ENCODE measurements at places on chromosomes 1 and 21.

DNA sequence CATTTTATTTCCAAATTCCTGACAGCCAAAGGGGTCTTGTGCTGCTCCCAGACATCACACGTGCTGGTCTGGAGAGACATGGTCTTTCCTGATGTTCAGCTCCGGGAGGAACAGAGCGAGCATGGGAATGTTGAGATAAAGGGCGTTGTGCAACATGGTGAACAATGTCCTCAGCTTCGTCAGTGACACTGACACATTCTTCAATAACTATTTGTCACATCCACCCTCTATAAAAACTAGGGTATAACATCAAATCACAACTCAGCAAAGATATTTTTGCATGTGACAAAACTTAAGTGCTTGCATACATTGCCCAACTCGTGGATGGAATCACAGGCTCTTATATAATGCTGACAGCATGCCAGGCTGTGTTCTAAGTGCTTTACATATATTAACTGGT, 42.4 kb upstream of the GRHL3 start:
- DNase-seq, result no peak

GRCh38 chr1:155117610-155118009, 10.1 kb upstream of the EFNA1 start:
- no peak for DNase-seq

DNA sequence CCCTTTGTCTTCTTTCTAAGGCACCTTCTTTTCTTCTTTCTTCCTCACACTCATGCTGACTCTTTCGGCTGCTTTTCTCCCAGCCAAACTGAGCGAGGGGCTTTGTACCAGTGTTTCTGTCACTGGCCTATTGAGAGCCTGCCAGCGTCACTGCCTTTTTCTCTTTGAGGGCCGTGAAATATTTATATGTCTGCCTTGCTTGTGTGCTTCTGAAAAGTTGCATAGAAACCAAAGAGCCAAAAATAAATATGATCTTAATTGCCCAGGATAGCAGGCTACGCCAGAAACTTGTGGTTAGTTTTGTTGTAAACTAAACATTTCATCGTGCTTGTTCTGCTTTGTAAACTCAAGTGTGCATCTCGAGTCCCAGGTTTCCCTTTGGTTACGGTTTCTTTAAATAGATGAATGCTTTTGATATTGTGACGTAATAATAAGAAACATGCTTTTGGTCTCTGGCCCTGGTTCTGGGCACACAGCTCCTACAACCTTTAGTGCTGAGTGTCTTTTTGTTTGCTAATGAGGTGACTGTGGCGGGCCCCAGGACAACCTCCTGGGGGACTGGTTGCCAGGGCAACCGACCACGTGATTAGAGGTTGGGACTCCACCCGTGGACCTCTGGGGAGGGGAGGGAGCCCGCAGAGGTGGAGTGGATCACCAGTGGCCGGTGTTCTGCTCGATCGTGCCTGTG, 10.8 kb downstream of the SLC37A1 start:
- no peak for DNase-seq

- DNase-seq, result no peak
Observed at GRCh38 chr1:208837242-208837641, 593.1 kb upstream of the PLXNA2 start.

GRCh38 chr1:107162745-107163144, 21.9 kb downstream of the NTNG1 start:
- DNase-seq, result no peak

DNA sequence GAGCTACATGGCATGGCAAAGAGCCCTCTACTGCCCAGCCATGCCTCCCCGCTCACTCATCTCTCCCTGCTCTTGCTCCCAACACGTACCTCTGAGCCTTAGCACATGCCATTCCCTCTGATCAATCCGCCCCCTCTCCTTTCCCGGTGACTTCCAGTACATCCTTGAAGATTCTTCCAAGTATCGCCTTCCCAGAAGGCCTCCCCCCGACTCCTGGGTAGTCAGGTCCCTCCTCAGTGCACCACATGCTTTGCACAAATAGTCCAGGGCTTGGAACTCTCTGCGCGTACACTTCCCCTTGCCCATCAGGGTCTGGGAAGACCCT, 77.0 kb upstream of the IFFO2 start:
- peak; percentile 25 for DNase-seq

DNA sequence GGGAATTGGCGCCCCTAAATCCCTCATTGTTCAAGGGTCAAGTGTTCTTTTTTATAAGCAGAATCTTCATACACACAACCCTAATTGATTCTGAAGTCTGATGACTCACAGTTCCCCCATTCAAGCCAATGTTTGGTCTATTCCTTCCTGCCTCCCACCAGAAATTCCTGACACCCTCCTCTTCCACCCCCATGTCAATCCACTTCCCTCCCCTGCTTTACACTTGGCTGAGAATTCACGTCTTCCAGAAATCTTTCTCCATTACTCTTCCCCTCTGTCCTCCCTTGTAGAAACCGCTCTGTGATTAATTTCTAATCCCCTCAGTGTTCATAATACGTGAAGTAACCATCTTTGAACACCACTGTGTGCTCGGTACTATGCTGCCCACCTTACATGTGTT, 76.2 kb upstream of the CD34 start:
- DNase-seq, result no peak

GRCh38 chr1:23444596-23445390, 20.2 kb upstream of the TCEA3 start:
- no peak for DNase-seq

DNA sequence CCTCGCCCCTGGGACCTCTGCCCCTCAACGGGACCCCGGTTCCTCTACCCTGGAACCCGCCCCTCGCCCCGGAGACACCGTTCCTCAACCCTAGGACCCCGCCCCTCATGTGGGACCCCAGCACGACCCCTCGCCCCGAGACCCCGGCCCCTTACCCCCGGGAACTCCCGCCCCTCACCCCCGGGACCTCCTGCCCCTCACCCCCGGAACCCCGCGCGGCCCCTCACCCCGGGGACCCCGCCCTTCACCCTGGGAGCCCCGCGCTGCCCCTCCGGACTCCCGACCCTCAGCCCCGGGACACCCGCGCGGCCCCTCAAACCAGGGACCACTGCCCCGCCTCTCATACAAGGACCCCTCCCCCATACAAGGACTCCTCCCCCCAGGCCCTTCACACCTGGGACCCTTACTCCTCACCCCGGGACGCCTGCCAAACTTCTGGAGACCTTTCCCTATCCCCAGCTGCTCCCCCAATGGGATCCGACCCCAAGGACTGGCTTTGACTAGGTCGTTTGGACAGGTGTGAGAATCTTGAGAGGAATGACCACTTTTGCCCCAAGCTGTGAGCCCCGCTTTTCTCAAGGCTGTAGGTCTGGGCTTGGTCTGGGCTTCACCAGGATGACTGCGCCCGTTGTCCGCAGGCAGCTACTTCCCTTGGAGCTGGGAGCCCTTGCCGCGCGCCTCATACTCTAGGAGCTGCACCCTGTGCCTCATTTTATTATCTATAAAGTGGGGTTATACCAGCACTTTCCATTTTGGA, 843 bp downstream of the DIP2A start:
- peak; percentile 37 for DNase-seq

DNA sequence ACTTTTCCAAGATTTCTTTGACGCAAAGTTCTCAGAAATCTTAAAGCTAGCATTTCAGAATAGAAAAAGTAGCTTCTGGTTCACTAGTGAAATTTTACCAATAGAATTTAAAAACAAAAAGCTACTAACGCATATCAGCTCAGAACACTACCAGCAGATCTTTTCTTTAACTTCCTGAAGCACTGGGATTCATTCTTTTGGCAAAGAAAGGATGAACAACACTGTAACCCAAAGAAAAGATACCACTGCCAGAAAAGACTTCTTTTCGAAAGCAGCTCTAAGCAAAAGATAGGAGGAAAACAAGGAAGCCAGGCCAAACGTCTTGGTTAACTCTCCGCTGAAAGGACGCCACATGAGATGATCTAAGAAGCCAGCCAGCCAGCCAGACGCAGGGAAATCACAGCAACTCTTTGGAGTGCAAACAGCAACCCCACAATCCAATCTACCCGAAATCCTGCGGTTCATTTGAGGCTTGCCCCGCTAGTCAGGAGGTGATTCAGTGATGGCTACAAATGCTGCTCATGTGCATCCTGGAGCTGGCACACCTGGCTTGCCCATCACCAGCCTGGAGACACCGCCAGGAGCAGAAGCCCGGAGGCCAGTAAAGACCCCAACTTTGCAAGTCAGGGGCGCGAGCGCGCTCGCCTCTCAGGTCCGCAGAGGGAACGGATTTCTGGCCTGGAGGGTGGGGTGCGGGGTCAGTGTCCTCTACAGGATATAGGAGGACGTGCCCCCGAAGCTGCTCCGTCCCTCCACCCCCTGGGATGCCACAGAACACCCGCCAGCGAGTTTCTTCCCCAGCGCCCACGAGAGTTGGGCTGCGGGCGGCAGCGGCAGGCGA, 812 bp downstream of the NBPF1 start:
- DNase-seq, result peak; percentile 68

GRCh38 chr1:214019499-214019898, 31.7 kb downstream of the PROX1 start:
- no peak for DNase-seq

DNA sequence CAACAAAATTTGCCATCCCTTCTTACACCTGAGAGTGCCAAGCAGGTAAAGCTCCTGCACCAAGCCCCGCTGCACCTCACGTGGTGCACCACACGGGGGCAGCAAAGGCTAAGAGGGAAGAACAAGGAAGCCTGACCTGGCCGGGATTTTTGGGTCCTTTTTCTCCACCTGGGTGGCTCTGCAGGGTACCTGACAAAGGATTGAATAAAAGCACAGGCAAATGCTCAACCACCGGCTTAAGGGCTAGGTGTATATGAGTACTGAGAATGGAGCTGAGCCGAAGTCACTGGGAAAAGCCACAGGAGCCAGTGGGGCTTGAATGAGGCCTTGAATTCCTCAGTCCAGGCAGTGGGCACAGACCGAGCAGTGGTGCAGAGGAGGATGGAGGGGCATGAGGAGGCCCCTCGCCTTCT, 36.4 kb downstream of the ZNF697 start:
- peak; percentile 78 for DNase-seq

DNA sequence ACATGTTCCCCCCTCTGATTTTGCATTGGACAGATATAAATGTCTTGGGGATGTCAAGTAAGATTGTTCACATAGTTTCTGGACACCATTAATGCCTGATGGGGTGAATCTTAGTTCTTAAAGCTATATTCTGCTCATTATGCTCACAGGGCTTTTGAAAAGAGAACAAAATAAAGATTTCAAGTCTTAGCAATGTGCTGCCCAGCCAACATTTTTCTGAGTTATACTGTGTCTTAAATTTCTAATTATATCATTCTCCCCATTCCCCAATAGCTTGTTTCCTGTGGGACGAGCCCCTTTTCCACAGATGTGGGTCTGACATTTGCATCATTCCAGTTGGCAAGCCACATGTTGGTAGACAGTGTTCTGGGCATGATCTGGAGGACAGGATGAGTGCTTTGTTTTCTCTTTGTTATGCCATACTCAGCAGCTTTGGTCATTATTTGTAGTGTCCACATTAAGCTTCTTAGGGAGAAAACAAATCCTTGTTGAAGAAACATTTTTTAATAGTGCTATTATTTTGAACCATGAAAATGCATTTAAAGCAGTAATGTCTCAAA, 32.8 kb downstream of the MTARC1 start:
- DNase-seq, result no peak

- DNase-seq, result peak; percentile 35
Observed at GRCh38 chr1:42747125-42747524, 7.1 kb upstream of the CLDN19 start.

- DNase-seq, result no peak
Observed at GRCh38 chr1:17790383-17791054, 35.4 kb downstream of the ACTL8 start.

GRCh38 chr1:32954168-32954567, 10.4 kb downstream of the RNF19B start:
- peak; percentile 85 for DNase-seq

- no peak for DNase-seq
Observed at GRCh38 chr1:21157054-21157453, 19.6 kb downstream of the EIF4G3 start.

GRCh38 chr1:36083219-36083618, 675 bp upstream of the TEKT2 start:
- DNase-seq, result no peak

DNA sequence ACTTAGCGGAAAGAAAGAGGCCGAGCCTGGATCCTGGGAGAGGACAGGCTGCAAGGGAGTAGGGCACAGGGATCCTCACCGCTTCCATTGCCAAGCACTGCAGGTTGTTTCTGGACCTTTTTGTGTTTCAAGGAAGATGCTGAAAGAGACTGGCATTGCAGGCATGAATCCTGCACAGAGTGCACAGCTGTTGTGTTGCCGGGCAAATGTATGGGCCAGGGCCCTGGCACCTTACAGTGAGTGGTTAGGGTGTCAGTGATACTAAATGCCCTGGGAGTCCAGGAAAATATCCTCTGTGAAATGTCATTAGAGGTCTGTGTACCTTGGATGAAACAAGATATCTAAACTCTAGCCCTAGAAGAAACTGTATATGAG, 145.5 kb upstream of the FGGY start:
- no peak for DNase-seq

- no peak for DNase-seq
Observed at GRCh38 chr1:118661769-118662320, 326.3 kb downstream of the TBX15 start.

GRCh38 chr1:88528792-88529191, 155.3 kb upstream of the PKN2 start:
- DNase-seq, result no peak

DNA sequence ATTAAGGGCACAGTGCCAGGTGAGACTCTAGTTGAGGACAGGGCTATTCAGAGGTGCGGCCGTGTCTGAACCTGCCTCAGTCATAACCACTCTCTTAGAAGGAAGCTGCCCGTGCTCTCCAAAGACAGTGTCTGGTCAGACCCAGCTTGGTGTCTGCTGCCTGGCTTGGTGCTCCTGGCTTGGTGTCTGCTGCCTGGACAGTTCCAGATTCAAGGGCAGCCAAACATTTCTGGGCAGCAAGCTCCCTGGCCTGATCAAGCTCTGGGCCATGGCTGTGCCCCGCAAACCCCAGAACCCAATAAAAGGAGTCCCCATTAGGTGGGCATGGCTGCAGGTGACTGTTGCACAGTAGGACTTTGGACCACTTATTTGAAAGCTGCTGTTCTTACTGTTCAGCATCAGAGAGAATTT, 27.7 kb downstream of the NEK2 start:
- peak; percentile 70 for DNase-seq

DNA sequence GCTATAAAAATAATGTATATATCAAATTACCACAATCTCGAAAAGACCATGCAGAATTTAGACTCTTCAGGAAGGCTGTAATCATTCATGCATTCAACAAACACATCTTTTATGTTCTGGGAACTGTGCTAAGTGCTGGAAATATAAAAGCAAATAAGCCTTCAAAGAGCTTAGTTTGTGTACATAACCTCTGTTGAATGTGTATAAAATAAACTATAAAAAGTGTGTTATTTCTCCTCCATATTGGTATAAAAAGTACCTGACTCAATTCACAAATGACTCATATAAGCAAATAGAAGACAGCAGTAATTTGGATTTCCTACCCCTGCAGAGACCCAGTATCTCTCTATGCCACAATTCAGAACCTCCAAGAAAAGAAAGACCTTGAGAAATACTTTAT, 36.8 kb downstream of the RAB3GAP2 start:
- peak; percentile 17 for DNase-seq

- DNase-seq, result no peak
Observed at GRCh38 chr21:27756191-27756590, 789.3 kb upstream of the ADAMTS5 start.
